Adrenal gland (tissue), 19 donors: ENCODE measurements at places on chromosomes 2 and 18. TPM values are rescaled to one million over a fixed set of nuclear protein-coding genes. Genes with fewer than 3 reads are reported as not detected.

The IL18RAP gene
- 0.21 TPM for total RNA-seq

DNA sequence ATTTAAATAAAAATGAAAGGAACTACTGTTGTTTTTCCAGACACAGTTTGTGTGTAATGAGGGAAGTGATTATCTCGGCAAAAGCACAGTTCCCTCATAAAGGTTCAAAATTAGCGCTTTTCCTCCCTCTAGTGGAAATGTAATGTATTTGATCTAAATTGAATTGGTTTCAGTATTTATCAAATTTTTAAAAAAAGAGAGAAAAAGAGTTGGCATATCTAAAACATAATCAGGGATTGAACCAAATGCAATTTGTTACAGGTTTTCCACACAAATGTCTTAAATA is 37.5 kb downstream of the CMPK2 start:
- no peak for DNase-seq

- DNase-seq = no peak
These were observed 60.8 kb upstream of the FAM136A start for GRCh38 chr2:70362661-70363060.

DNA sequence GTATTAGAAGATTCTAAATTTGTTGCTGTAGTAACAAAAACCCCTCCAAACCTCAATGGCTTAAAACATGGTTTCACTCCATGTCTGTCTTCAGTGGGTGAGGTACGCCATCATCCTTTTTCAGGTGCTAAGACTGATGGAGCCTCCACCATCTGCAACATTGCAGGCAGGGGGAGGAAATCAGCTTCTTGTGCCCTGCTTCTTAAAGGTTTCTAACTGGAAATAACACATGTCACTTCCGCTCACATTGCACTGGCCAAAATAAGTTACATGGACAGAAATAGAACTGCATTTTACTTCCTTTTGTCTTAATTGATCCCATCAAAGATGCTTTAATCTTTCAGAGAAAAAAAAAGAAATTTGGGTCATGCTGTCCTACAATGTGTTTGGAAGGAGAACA is 94.1 kb downstream of the GALNT3 start:
- no peak for DNase-seq

GRCh38 chr2:104852090-104852666 is 1.7 kb upstream of the POU3F3 start:
- no peak for DNase-seq

- DNase-seq = no peak
These were observed 182.2 kb upstream of the ZFP36L2 start for GRCh38 chr2:43408407-43409160.
